ENCODE measurements at places on chromosomes 1 and 21.
A peak's percentile ranks its signal among the peaks of the same experiment; 100 is the strongest.

DNA sequence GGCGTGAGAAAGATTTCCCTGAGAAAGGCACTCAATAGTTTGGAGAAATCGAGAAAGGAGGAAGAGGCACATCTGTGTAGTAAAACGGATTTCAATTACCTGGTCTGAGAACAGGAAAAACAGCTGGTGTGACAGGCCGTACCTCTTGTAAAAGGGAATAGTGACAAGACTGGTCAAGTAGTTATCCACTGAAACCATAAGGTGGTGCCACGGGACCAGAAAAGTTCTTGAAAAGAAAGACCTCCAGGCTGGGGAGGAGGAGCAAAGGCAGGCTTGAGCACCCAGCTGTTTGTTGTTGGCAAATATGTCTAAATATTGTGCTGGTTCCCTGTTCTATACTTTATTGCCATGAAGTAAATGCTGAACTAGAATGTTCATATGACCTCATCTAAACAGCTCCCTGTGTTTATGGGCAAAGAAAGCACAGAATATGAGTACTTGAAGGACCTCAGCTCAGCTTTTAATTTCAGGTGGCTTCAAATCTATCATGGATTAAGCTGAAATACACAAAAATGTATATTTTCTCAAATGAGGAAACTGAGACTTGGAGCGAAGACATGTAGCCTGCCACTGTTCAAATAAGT, 4.0 kb downstream of the HAO2 start:
- DNase-seq = no peak

DNA sequence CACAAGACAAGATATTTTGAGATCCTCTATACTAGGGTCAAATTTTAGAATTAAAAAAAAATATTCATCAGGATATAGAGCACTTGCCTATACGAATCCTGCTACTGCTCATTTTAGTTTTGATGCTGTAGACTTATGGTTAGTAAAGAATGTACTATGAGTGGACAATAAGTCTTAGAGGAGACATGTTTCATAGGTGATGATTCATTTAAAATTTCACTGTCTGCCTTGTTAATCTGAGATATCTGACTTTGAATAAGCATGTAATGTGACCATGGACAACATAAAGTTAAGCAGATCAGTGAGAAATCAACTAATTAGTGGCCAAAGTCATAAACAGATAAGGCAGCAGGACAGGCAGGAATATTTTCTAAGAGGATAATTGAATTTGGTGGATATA, 106.8 kb upstream of the HP1BP3 start:
- DNase-seq = no peak

- DNase-seq = no peak
These were observed 3.5 kb downstream of the FCRLA start for GRCh38 chr1:161710560-161710959.

GRCh38 chr1:17573518-17574041, 34.1 kb downstream of the ARHGEF10L start:
- peak; percentile 75 for DNase-seq

Data from nucleus accumbens (tissue), 56 donors.